OCI-M1 (cell line): ENCODE measurements at places on chromosomes 1 and 21.

DNA sequence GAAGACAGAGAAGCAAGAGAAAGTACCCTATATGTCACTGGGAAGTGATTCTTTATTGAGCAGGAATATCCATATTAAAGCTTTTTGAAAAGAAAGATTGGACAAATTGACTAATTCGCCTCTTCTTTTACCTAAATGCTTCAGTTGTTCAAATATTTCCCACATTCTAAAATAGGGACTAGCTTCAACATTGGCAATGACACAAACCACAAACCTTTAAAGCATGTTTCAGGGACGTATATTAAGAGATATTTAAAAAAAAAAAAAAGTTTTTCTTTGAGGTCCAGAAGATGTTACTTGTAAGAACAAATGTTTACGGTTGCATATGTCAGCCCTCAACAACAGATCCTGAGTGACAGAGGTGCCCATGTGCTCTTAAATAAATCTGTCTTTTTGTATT, 235.0 kb upstream of the NFIA start:
- DNase-seq = no peak

DNA sequence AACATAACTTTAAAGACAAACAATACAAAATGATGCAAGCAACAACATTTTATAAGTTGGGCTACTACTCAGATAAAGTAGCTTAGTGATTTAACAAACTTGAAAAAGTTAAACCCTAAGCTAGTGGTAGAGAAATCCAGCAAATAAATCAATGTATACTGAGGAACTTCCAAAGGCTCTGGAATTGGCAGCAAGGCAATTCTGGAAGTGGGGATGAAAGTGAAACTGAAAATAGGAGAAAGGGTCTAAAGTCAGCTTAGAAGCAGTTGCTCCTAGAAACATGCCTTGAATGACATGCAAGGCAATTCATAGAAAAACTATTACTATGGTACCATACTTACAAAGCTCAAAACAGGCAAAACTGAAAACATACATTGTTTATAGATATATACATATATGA, 90.0 kb upstream of the CAMK1G start:
- DNase-seq = peak; percentile 31

DNA sequence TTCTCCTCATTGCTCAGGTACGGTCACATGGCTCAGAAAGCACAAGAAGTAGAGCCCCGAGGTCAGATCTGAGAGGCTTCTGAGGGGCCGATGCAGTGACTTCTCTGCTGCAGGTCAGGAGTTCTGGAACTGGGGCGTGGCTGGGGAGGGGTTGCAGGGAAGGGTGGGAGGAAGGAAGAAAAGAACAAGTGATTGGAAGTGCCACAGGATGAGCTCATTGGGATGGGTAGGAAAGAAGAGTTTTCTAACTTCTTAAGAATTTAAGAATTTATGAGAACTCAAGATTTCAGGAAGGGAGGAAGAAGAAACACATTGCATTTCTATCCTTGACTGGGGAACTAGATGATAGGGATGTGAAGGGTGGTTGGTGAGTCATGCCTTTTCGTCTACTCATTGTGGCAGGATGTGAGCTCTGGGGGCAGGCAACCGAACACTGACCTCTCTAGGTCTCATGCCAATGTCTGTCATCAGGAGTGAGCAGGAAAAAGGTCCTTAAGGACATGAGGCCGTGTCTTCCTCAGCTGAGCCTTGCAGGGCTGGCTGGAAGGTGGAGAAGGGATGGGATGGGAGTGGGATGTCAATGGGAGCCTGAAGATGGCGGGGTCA, 497 bp downstream of the FCRLB start:
- DNase-seq = peak; percentile 91

DNA sequence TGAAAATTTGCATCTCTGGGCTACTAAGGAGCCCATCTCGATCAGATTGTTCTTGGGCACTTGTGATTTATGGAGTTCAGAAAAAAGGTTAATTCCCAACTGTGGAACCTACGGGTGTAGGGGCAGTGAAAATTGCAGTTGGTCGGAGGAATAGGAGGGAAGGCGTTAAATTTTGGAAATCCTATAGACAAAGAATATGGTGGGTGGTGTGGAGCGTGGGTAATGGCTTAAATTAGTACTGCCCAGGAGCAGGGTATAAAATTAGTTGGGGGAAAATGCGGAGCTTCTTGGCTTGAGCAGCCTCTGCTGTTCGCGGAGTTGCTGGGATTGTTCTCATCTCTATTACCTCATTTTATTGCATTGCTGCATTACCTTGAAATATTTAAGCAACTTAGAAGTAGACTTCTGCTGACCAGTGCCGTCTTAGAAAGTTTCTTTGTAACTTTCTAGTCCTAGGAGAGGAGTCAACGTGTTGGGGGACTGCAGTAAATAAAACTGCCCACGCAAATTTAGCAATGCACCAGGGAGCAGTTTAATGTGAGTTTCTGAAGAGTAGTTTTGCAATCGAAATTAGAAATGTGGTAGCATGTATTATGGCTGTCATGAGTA, 514 bp downstream of the S1PR1 start:
- DNase-seq = peak; percentile 41

- DNase-seq = no peak
Observed at GRCh38 chr1:217534566-217534965, 96.3 kb downstream of the GPATCH2 start.

DNA sequence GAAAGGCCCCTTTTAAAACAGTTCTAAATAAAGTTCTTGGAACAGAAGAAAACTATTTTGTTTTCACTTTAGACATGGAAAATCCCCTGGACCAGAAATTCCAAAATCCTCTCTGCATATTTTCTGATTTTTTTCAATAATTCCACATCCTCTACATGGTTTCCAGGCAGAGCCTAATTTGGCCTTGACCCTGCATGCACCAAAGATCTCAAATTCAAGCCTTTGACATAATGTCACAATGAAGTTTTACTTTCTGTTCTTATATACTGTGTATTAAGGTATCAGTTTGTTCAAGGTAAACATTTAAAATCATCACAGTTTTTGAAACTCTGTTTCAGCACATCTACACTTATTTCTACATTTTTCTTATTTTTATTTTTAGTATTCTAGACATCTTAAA, 12.2 kb upstream of the NPL start:
- no peak for DNase-seq
